AG09319 (cell line): ENCODE measurements at places on chromosomes 7 and 10.

DNA sequence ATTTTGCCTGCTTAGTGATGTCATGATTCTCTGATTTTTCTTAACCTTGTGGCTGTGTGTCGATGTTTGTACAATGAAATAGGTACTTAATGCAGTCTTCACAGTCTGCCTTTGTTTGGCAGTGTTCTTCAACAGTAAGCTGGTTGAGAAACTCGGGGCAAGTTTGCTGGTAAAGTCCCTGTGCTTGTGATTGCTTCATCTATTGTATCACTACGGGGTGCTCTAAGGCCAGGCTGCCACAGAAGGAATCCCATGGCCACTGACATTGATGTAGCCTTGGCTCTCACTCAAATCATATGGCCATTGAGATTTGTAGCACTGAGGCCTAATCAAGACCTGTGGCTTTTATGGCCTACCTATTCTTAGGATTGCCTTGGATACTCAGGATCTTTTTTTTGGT lies 33.5 kb upstream of the PRSS37 start:
- DNase-seq = no peak

GRCh38 chr7:19620470-19620869 lies 88.4 kb downstream of the POLR1F start:
- DNase-seq = no peak

GRCh38 chr10:17403161-17403560 lies 51.2 kb downstream of the ST8SIA6 start:
- DNase-seq = no peak

- DNase-seq = no peak
Observed at GRCh38 chr10:121524157-121524817, 74.0 kb downstream of the FGFR2 start.
